ENCODE measurements at places on chromosomes 16 and 17. TPM values are rescaled to one million over a fixed set of nuclear protein-coding genes. Genes with fewer than 3 reads are reported as not detected.

C17orf67 gene
- 1.6 TPM for polyA plus RNA-seq

ST6GALNAC2 gene
- 0.57 TPM for polyA plus RNA-seq

CCL17 gene
- polyA plus RNA-seq, result not detected

CDH1 gene
- not detected for polyA plus RNA-seq

NAGS gene
- polyA plus RNA-seq, result 1.6 TPM

CDRT15L2 gene
- not detected for polyA plus RNA-seq

CMTM2 gene
- polyA plus RNA-seq, result not detected

HIC1 gene
- polyA plus RNA-seq, result 6.4 TPM

TEX19 gene
- 0.10 TPM for polyA plus RNA-seq

CES3 gene
- 1.4 TPM for polyA plus RNA-seq

EPX gene
- polyA plus RNA-seq, result not detected

CCL4 gene
- polyA plus RNA-seq, result not detected

CPSF4L gene
- polyA plus RNA-seq, result 0.10 TPM

SLFN11 gene
- polyA plus RNA-seq, result 0.02 TPM

RNF151 gene
- polyA plus RNA-seq, result 0.07 TPM

TBC1D3C gene
- not detected for polyA plus RNA-seq

SEPTIN12 gene
- not detected for polyA plus RNA-seq

RHBDF1 gene
- polyA plus RNA-seq, result 49.1 TPM

C16orf54 gene
- not detected for polyA plus RNA-seq

Data from SK-N-SH (cell line).